Adrenal gland (tissue), 19 donors: ENCODE measurements at places on chromosomes 16 and 17. TPM values are rescaled to one million over a fixed set of nuclear protein-coding genes. Genes with fewer than 3 reads are reported as not detected.

The MARVELD3 gene
- 0.07 TPM for polyA plus RNA-seq

The C1QBP gene
- 53.5 TPM for polyA plus RNA-seq

The C16orf96 gene
- 0.16 TPM for polyA plus RNA-seq

The CDH5 gene
- 13.8 TPM for polyA plus RNA-seq

The KCNJ18 gene
- not detected for polyA plus RNA-seq

The HCRT gene
- polyA plus RNA-seq, result not detected

The RAB26 gene
- polyA plus RNA-seq, result 0.46 TPM

The JMJD8 gene
- 97.7 TPM for polyA plus RNA-seq

The CCDC78 gene
- polyA plus RNA-seq, result 0.64 TPM

The WNT9B gene
- 0.15 TPM for polyA plus RNA-seq

The GP1BA gene
- polyA plus RNA-seq, result not detected

The FBXO39 gene
- polyA plus RNA-seq, result not detected

The DOC2B gene
- polyA plus RNA-seq, result 5.8 TPM

The KRT15 gene
- polyA plus RNA-seq, result not detected

The MEIOC gene
- polyA plus RNA-seq, result not detected

The ZNF19 gene
- 4.2 TPM for polyA plus RNA-seq

The KRT39 gene
- 0.17 TPM for polyA plus RNA-seq

The NTN1 gene
- 0.13 TPM for polyA plus RNA-seq

The ASGR2 gene
- 1.2 TPM for polyA plus RNA-seq

The MT4 gene
- not detected for polyA plus RNA-seq

The CPNE2 gene
- 36.7 TPM for polyA plus RNA-seq

The HID1 gene
- polyA plus RNA-seq, result 42.6 TPM

The CRYM gene
- polyA plus RNA-seq, result 0.56 TPM

The EVPLL gene
- not detected for polyA plus RNA-seq

The SPHK1 gene
- polyA plus RNA-seq, result 14.0 TPM

The CCL4L2 gene
- 1.3 TPM for polyA plus RNA-seq

The IRX5 gene
- 0.29 TPM for polyA plus RNA-seq

The PLEKHH3 gene
- polyA plus RNA-seq, result 49.6 TPM

The SLC12A3 gene
- polyA plus RNA-seq, result not detected

The LCMT1 gene
- 44.4 TPM for polyA plus RNA-seq

The SNX20 gene
- polyA plus RNA-seq, result 0.93 TPM

The KRT33B gene
- not detected for polyA plus RNA-seq
